ENCODE measurements at places on chromosomes 2 and 18.

DNA sequence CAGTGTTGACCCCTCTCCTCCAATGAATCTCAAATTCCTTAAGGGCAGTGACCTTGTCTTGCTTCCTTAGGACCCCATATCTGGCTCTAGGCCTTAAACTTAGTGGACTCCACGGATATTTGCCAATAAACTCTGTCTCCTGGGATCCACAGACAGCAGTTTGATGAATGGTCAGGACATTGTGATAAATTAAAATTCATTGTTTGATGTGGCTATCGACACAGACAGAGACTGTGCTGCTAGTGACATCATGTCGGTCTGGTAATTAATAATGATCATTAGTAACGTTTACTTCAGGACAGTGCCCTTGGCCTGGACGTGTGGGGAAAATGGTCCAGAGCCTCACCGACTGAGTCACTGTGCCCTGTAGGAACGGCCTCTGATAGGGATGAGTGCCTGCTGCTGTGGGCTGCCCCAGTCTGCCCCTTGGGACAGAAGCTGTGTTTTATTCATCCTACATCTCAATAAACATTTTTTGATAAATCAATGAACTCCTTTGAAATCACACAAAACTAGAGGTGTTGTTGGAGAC is 5.2 kb upstream of the SLC35F6 start:
- DNase-seq, result no peak

GRCh38 chr2:154696810-154697417 is 1.6 kb upstream of the KCNJ3 start:
- no peak for DNase-seq

DNA sequence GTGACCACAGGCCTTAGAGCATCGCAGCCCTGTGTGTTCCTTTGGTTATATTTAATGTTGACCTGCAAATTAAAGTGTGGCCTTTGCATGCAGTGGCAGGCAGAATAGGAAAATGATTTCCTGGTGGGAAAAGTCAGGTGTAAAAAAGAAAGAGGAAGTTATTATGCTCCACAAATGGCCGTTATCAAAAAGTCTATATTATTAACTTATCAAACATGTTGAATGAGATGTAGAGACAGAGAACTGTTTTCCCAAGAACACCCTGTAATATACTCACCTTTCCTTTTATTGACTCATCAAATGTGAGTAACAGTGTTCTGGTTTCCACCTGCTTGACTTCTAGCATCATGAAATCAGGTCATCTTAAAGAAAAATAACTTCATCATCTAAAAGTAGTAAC is 35.3 kb downstream of the MEIS1 start:
- no peak for DNase-seq

- no peak for DNase-seq
These were observed 365.8 kb upstream of the RND3 start for GRCh38 chr2:150853263-150853662.

GRCh38 chr2:72276356-72276755 is 128.7 kb upstream of the CYP26B1 start:
- DNase-seq, result no peak

DNA sequence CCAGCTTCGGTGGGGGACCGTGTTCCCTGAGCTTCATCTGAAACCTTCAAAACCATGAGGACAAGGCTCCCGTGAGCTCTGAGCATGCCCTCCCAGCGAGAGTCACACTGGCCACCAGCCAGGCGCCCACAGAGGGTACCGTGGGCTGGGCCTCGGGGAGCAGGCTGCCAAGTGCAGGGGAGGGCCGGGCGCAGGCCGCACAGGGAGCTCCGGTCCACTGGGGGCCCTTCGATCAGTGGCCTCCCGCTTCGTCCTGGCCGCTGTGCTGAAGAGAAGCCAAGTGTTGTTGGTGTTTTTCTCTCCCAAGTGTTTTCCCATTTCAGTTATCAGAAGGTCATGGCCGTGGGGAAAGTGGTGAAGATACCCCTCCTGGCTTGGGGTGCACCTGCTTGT is 144.4 kb downstream of the PTGR3 start:
- DNase-seq, result no peak

- no peak for DNase-seq
These were observed 933.7 kb upstream of the LRATD1 start for GRCh38 chr2:13698847-13699246.

DNA sequence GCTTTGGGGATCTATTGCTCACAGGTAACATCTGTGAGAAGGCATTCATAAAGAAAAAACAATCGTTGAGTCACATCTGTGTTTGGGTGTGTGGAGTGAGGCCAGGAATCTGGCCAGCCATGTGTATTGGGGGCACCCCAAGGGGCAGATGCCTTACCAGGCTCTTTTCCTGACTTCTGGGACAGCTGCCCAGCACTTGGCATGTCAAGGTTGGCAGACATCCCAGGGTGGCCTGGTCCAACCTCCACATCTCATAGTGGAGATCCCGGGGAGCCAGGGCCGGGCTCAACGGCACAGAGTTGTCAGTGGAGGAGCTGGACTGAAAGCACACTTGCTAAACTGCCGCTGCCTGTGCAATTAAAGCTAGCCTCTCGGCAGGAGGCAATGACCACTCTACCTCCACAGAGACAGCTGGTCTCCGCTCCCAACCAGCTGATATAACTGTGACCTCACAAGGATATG is 75.3 kb upstream of the MGAT4A start:
- DNase-seq, result no peak

GRCh38 chr18:35345460-35345921 is 1.3 kb upstream of the ZNF24 start:
- no peak for DNase-seq

DNA sequence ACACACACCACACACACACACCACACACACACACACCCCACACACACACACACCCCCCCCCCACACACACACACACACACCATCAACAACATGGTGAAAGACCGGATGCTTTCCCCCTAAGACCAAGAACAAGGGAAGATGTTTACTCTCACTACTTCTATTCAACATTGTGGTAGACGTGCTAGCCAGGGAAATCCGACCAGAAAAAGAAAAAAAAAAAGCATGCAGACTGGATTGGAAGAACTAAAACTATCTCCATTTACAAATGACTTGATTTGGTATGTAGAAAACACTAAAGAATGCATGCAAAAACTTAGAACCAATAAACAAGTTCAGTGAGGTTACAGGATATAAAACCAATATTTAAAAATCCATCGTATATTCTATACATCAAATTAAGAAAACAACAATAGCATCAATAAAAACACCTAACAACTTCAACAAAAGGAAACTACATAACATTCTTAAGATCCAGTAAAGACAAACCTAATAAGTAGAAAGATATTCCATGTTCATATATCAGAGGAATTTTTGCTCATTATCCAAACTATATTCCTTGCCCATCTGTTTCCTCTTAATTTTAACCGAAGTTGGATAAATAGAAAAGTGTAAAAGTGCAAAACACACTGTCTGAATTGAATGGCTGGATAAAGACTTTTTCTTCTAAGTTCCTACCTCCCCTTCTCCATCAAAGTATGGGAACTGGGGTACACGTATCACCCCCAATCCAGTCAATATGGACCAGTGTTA is 51.5 kb upstream of the RNU4ATAC start:
- no peak for DNase-seq

DNA sequence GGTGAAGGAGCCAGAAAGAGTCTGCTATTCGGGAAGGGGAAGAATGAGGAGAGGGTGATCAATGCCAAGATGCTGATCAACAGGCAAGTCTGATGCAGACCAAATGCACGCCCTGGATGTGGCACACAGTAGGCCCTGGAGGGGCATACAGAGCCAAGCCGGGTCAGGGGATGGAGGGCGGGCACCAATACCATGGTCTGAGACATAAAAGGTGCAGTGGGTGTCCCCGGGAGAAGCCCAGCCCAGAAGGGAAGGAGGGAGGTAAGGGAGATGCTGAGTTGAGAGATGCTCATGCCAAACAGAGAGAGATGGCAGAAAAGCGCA is 66.6 kb upstream of the ID2 start:
- DNase-seq, result no peak

DNA sequence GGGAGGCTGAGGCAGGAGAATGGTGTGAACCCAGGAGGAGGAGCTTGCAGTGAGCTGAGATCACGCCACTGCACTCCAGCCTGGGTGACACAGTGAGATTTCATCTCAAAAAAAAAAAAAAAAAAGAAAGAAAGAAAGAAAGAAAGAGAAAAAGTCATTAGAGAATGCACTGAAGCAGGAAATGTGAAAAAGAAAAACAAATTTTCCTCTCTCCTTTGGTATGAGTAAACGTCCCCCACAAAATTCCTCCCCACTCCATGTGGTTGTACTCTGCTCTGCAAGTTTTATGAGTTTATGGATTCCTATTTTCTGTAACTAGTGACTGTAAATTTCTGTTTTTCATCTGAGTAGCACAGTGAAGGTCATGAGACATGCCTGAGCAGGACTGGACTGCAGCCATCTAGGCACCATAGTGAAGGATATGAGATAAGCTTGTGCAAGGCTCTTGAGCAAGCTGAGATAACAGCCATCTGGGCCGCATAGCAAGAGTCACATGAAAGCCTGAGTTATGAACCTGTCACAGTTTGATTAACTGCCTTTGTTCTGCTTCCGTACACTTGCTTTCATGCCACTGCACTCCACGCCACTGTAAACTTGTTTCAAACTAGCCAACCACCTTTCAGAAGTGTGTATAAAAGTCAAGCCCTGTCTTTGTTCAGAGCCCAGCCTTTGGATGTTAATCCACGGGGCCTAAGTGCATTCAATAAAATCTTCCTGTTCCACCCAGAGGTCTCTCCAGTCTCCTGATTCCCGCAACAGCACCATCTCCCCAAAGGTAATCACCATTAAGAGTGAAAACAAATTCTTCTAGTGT is 50.2 kb downstream of the SKA1 start:
- DNase-seq, result no peak

DNA sequence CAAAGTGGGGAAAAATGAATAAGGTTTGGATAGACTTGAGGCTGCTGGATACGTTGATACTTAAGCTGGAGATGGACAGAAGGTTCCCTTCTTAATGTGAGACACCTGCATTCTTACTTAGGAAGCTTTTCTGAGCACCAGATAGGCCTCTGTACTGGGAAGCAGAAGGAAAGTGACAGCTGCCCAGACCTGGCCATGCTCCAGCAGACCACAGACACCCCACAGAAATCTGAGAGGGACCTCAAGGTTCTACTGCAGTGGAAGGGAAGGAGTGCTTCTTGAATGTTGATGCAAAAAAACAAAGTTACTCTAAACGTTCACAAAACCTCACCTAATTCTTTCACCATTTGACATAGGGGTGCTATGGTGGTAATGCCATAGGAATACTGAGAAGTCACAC is 642.1 kb upstream of the ID2 start:
- no peak for DNase-seq

DNA sequence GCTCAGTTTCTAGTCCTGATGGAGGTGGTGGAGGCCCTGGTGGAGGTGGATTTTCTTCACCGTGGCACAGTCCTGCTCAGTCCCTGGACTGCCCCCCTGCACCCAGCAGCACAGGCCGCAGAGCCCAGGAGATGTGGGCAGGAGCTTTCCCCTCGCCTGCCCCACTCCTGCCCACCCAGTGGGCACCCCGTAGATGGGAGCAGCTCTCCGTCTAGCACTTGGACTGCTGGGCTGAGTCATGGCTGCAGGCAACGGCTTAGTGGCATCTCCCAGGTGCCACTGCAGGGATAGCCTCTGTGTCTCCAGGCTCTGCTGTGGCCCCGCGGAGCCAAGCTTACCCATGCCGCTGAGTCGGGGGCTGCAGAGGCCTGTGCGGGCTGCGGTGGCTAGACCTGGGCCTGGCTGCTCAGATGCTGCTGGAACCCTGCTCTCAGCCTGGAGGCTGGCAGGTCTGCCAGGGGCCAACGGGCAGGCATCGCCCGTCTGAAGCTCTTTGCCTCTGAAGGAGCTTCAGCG is 92.3 kb upstream of the CTDP1 start:
- DNase-seq, result no peak

DNA sequence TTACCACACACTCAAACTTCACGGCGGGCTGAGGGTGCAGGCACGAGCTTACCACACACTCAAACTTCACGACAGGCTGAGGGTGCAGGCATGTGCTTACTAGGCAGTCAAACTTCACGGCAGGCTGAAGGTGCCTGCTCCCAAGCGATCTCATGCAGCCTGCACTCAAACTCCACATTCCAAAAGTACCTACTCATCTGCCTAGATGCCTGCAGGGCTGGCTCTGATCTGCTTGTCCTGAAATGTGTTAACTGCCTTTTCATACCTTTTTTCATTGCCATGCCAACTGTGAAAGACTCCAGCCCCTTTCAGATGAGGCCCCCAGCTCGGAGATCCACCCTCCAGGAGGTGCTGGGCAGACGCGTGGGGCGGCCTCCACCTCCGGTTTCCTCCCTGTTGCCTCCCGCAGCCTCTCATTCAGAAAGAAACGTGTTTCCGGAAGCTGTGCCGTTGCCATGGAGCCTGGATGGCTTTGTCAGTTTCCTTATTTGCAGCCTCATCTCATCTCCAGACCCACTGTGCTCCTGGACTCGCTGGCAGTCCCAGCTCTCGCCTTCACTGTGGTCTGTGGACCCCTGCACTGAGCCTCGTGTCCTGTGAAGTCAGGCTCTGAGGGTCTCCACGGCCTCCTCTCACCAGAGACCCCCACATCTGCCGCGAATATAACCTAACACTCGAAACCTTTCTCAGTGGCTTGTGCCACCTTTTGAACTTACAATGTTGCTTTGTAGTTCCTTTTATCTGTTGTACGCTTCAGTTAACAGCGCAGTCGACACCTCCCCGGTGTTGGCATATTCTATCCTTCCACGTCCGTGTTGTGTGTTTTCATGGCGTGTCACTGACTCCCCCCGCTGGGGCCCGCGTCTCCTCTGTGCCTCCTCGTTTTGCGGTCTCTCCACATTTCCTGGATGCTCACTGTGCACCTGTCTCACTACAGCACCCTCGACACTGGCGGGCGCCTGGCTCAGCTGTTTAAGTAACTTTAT is 106.1 kb upstream of the ALKAL2 start:
- DNase-seq, result no peak

GRCh38 chr2:138103156-138103555 is 138.9 kb downstream of the HNMT start:
- no peak for DNase-seq

- no peak for DNase-seq
These were observed 16.5 kb downstream of the SMARCAL1 start for GRCh38 chr2:216428618-216429350.

- DNase-seq, result no peak
These were observed 101.6 kb downstream of the ANTXR1 start for GRCh38 chr2:69114534-69114933.

- no peak for DNase-seq
These were observed 106.7 kb downstream of the METTL8 start for GRCh38 chr2:171327043-171327496.

- no peak for DNase-seq
These were observed 477.5 kb upstream of the SPHKAP start for GRCh38 chr2:228658998-228659397.

DNA sequence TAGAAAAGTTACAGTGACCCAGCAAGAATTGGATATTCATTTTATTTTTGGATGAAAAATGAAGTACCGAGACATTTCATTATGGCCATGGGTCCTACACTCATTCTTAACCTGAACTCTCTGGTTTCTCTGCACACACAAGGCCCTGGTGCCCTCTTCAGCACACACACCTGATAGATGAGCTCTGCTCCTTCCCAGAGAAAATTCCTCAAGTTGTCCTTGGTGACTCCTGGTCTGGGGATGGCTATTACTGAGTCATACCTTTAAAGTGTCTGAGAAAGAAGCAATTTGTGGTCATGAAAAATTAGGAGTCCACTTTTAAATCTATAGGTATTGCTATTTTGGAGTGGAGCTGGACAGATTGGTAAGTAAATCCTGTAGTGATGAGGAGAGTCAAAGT is 311.5 kb downstream of the CDH2 start:
- no peak for DNase-seq

Data from stimulated activated CD8-positive, alpha-beta memory T cell treated with anti-CD3 and anti-CD28 coated beads, Interleukin-4, amount 100 ng/mL, for 4 hours (primary cell).